ENCODE measurements at places on chromosomes 6 and 20.
A peak's percentile ranks its signal among the peaks of the same experiment; 100 is the strongest.

DNA sequence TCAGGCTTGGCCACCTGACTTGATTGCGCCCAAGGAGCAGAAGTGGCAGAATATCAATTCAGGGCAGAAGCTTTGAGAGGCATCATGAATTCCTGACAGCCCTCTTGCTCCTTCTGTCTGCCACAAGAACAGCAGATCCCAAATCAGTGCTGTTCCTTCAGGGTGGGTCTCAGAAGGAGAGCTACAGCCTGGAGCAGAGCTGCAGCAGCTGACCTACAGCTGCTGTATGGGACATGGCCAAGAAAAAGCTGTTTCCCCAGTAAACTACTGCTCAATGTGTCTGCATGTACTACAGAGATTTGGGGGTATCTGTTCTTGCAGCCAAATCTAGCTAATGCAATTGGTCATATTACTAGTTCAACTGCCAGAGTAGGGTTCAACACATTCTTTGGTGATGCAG is 69.0 kb downstream of the SLC22A3 start:
- DNase-seq = no peak

DNA sequence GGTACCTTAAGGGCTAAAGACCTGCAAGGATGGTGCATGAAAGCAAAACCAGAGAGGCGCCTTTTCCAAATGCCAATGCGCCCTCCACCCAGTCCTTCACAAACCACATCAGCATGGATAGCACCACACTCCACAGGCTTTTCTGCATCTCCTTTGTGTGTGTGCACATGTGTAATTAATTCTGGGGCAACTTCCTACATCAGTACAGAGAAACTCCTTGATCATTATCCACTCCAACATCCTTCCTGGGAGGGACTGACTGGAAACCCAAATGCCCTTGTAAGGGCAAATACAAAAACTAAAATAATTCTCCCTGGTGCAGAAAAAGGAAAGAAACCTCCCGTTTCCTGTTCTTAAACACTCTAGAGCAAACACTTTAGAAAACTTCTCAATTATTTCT is 10.8 kb downstream of the SLC52A3 start:
- DNase-seq = no peak

- no peak for DNase-seq
Observed at GRCh38 chr6:73395875-73396274, 1.2 kb downstream of the DDX43 start.

DNA sequence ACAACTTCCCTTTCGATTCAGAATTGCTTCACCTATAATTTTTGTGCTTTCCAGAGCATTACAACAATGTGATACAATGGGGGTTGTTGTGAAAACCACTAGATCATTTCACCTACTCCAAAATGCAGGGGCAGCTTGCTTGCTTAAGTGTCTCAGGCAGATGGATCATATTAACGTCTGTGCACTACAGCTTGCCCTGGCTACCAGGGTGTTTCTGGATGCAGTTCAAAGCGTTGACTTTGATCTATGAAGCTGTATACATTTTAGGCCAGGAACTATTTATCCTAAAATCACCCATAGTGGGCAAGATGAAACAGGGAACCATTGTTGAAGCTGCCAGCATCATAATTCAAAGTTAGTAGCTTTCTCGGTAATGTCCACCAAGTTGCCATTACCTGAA is 339.5 kb upstream of the HSF2 start:
- DNase-seq = no peak

DNA sequence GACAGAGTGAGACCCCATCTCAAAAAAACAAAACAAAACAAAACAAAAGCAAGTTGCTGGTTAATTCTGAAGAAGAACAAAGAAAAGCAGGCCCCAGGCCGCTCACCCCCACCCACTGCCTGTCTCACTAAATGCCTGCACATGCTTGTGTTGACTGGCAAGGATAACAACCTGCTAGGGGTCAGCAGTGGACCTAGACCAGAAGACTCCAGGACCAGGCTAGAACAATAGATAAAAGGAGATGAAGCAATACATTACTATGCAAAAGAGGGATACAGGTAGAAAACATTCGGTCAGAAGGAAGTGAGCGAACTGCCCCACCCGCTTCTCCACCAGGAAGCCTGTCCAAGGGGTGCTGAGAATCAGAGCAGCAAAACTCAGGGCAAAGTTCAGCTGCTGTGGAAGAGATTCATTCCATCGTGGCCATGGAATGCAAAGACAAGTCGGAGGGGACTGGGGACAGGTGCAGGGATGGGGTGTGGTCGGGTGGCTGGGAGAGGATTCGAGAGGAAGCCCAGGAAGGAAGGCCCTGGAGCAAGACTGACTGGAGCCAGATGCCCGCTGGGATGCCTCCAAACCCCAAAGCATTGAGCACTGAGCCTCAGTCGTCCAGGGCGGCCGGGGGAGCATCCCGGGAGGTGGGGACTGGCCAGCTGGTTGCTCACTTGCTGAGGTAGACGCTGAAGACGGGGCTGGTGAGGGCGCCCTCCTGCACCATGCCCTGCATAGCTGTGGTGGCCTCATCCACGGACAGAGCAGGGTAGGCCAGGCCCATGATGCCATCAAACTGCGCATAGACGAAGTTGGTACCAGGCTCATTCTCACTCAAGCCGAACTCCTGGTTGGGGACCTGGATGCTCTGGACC is 5.3 kb downstream of the PGC start:
- DNase-seq = no peak

- DNase-seq = no peak
Observed at GRCh38 chr20:18412221-18412901, 54.5 kb downstream of the DZANK1 start.

- no peak for DNase-seq
Observed at GRCh38 chr6:20870493-20870892, 336.2 kb downstream of the CDKAL1 start.

DNA sequence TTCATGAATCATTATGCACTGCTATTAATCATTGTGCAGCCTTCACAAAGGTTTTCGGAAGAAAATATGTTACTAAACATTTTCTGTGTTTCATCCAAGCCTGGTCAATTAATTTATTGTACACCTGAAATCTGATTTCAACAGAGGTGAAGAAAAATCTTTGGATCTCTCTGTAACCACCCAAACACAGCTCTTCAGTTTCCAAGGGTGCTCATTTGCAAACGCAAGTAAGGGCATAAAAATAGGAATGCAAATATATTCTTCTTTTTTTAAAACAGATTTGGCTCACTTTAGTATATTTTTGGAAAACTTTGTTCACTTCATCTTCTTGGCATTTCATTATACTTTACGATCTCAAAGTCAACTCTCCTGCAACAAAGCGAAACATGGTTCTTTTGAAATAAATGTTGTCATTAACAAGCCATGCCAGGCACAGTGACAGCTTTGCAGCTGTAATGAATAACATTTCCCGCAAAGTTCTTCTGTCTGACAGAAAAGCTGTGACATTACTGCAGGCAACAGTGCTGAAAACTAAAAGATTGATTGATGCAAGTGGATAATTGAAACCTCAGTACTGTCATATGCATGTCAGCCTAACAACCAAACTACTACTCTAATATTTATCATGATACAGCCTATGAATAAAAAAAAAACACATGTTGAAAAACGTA is 348.3 kb downstream of the FRK start:
- no peak for DNase-seq

DNA sequence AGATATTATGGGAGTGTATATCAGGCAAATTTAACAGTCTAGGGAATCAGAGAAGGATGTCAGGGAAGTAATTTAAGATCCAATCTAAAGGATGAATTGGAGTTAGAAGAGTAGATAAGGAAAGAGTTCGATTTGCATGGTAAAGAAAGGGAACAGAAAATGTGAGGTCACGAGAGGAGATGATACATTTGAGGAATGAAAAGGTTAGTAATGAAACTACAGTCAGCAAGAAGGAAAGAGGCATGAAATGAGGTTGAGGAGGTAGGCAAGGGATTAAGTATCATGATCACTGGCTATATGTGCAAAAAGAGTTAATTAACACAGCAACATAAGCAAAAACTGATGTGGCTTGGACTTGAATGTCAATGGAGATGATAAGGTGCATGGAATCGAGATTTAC is 22.4 kb downstream of the ZNF318 start:
- no peak for DNase-seq

GRCh38 chr20:7841971-7842310 is 98.3 kb downstream of the HAO1 start:
- DNase-seq = no peak

DNA sequence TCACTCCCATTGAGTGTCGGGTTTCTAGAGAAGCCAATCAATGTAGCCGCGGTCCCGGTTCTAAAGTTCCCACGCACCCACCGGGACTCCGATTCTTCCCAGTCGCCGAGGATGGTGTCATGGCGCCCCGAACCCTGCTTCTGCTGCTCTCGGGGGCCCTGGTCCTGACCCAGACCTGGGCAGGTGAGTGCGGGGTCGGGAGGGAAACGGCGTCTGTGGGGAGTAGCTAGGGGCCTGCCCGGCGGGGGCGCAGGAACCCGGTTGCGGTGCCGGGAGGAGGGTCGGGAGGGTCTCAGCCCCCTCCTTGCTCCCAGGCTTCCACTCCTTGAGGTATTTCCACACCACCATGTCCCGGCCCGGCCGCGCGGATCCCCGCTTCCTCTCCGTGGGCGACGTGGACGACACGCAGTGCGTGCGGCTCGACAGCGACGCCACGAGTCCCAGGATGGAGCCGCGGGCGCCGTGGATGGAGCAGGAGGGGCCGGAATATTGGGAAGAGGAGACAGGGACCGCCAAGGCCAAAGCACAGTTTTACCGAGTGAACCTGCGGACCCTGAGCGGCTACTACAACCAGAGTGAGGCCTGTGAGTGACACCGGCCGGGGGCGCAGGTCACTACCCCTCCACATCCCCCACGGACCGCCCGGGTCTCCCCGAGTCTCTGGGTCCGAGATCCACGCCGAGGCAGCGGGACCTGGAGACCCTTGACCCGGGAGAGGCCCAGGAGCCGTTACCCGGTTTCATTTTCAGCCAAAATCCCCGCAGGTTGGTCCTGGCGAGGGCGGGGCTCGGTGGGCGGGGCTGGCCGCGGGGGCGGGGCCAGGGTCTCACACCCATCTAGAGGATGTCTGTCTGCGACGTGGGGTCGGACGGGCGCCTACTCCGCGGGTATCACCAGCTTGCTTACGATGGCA is 35.2 kb upstream of the HLA-G start:
- DNase-seq = peak; percentile 66

- DNase-seq = no peak
Observed at GRCh38 chr20:48983423-48984400, 62.2 kb downstream of the ARFGEF2 start.

- no peak for DNase-seq
Observed at GRCh38 chr6:76162811-76163210, 90.3 kb upstream of the IMPG1 start.

- DNase-seq = no peak
Observed at GRCh38 chr20:23446505-23446904, 6.2 kb downstream of the CST11 start.

DNA sequence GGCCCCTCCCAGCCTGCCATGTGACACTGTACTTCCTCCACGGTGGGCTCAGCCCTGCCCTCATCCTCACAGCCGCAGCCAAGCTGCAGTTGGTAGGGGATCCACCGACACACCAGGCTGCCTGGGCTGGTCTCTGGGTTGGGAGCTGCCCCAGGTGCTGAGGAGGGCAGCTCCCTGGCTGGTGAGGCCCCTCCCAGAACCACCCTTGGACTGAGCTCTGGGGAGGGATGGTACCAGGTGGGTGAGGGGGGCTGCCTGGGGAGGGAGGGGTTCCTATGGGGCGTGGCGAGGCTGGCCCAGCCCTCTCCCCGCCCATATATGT is 185 bp upstream of the TNFRSF6B start:
- no peak for DNase-seq

GRCh38 chr6:147117580-147117979 is 86.6 kb upstream of the STXBP5 start:
- DNase-seq = no peak

GRCh38 chr6:69933239-69933638 is 66.9 kb downstream of the COL19A1 start:
- no peak for DNase-seq

- no peak for DNase-seq
Observed at GRCh38 chr20:62236200-62236599, 2.1 kb upstream of the OSBPL2 start.

DNA sequence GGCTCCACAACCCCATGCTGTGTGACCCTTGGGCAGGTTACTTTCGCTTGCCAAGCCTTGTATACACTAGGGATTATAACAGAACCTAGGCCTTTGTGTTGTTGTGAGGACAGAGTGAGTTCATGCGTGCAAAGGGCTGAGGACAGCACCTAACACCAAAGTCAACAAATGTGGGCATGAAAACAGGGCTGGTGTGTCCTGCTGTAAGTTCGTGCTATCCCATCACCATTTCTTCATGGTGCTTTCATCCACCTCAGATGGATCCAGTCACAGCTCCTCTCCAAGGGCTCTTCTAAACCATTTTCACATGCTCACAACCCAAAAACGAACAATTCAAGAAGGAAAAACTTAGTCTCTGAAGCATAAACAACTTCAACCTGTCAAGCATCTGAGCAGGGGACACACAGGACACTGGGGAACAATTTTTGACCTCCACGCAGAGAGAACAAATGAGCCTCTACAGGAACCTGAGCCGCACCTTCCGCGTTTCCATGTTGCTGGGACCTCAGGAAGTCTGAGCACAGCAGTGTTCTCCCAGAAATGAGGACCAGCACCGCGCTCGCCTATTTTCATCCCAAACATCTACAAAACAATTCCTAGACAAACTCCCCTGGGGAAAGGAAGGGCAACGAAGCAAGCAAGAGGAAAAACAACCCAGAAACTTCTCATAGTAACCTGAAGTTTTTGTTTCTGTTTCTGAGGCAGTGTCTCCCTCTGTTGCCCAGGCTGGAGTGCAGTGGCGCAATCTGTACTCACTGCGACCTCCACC is 3.1 kb downstream of the LRP11 start:
- no peak for DNase-seq

DNA sequence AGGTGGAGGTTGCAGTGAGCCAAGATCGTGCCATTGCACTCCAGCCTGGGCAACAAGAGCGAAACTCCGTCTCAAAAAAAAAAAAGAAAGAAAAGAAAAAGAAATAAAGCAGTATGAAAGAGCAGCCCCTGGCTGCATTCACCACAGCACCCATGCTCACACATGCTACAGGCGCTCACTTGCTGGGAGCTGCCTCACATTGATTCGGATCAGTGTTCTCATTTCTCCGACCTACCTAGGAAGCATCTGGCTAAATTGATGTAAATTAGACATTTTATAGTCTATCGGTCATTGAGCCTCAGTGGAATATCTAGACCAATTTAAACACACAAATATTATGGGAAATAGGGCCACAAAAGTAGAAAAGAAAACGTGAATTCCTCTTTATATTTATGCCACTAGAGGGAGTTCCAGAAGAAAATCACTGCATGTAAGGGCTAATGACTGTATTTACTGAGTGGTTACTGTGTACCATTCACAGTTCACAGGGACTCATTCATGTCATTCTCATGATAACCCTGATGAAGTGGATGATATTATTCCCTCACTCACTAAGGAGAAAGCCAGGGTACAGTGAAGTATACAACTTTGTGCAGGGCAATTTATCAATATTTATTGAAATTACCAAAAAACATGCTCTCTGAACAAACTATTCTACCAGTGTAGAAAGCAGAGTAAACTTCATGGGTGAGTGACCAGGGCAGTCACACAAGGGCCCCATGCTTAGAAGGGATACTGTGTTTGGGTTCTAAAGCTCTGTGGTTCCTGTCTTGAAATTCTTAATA is 5.3 kb upstream of the MOG start:
- no peak for DNase-seq

GRCh38 chr20:23251779-23252178 is 98.8 kb upstream of the NXT1 start:
- no peak for DNase-seq
